ENCODE measurements at places on chromosomes 3 and 15.

DNA sequence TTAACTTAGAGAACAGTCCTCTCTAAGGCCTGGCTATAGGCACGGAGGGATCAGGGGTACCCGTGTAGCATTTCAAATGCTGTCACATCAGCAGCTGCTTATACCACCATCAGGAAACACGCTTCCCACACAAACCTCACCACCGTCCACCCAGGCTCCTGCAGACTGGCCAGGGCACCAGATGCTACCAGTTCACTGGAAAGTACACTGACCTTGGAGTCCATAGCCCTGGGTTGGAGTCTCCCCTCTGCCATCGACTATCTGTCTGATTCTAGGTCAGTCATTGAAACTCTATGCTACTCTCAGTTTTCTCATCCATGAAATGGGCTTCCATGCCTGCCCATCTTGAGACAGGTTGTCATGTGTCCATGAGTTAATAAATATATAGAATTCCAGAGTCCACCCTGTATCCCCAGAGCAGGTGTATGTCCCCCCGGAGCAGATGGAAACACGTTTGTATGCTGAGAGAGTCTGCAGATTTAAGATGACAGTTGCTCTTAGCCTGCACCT lies 156.0 kb upstream of the SMAD3 start:
- DNase-seq: no peak

DNA sequence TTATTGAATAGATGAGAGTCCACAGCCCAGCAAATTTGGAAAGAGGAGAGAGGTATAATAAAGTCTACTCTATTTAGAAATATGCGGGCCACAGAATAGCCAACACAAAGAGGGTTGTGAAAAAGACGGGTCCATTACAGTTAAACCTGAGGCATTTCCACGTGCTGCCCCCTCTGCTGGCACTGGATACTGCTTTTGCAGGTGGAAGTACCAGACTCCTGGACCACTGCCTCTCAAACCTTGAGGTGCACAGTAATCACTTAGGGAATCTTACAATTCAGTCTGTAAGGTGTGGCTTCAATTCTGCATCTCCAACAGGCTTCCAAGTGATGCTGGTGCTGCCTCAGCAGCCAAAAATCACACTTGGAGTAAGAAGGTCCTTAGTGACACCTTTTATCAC lies 3.0 kb upstream of the TFDP2 start:
- DNase-seq: no peak

- no peak for DNase-seq
Observed at GRCh38 chr15:38461066-38461833, 7.3 kb downstream of the FAM98B start.

- DNase-seq: no peak
Observed at GRCh38 chr3:52395503-52395865, 49.4 kb downstream of the SEMA3G start.

DNA sequence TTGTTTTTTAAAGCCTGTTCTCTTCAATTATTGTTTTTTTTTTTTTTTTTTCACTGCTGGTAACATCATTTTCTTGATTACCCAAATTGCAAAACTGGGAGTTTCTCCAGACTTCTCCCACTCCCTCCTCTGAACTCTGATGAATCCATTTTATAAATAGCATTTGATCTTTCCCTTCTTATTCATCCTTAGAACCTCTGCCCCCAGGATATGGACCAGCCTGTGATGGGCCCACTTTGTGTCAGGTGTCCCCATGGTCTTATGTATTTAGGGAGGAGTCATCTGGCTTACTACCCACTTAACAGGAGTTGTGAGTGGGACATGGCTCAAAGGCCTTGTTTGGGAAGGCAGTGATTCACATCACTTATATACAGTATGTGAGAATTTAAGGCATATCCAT lies 57.7 kb downstream of the REC114 start:
- DNase-seq: no peak

- DNase-seq: no peak
Observed at GRCh38 chr3:188554404-188554803, 400.4 kb downstream of the LPP start.

DNA sequence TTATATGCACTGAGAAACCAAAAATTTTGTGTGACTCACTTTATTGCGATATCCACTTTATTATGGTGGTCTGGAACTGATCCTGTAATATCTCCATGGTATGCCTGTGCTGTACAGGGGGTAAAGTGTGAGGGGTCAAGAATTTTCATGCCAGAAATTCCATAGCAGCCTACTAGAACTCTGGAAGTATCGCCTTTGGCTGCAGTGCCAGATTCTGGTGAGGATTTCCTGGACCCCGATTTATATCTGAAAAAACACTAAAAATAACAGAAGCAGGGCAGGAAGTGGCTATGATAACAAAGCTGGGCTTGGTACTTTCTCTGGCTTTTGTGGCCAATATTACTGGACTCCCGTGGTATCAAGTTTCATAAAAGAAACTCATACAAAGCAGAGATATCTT lies 36.4 kb downstream of the CCDC80 start:
- no peak for DNase-seq

- DNase-seq: no peak
Observed at GRCh38 chr3:177474652-177475355, 277.5 kb upstream of the TBL1XR1 start.

GRCh38 chr15:89338036-89338435 lies 3.4 kb upstream of the POLG start:
- no peak for DNase-seq

GRCh38 chr3:58667704-58668103 lies 1.1 kb upstream of the FAM3D start:
- DNase-seq: no peak

- no peak for DNase-seq
Observed at GRCh38 chr3:23704298-23704697, 101.5 kb upstream of the UBE2E1 start.

GRCh38 chr3:180036092-180036670 lies 556 bp downstream of the PEX5L start:
- no peak for DNase-seq

- no peak for DNase-seq
Observed at GRCh38 chr3:133757701-133758567, 11.7 kb downstream of the TF start.

DNA sequence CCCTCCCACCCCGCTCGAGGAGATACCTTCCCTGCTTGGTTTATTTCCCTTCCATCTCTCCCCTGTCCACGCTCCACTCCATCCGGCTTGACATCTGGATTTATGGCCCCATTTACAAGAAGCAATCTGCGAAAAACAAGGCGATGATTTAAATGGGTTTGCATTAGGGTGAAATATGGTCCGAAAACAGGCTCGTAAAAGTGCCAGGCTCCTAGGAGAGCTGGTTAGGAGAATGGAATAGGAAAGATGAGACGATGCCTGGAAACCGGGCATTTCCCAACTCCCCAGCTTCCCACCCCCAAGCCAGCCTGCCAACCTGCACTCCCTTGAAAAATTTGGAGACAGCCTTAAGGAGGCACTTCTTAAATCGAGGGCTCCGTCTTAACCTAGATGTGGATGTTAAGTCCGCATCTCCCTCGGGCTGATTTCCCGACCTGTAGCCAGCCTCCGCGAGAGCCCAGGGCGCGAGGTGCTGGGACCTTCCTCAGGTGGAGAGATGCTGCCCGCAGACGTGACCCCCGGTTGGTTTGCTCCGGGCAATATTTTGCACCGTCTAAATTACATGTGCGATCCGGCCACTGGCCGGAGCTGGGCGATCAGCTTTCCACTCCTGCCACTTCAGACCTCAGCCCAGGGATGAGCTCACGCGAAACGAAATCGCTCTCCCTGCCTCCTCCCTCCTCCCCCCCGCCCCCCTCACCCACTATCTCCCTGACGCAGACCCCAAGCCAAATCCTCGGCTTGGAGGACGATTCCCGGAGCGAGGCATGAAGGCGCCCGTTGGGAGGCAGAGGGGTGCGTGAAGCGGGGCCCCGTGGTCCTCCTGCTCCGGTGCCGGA lies 1.3 kb downstream of the GRM7 start:
- DNase-seq: no peak

DNA sequence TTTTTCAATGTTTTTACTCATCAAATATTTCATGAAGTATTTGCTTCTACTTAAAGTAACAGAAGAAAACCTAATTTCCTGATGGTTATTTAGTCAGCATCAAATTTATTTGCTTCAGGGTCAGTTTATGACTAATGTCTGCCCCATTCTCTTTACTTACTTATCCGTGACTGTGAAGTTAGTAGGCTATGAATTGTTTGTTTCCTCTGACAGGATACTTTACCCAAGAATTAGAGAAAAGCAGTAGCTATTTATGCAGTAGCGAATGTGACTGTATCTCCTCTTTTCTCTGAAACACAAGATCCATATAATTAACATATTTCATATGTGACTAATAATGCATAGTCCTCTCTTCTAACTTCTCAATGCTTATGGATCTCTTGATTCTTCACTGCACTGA lies 329.9 kb upstream of the ROBO1 start:
- no peak for DNase-seq

All from effector memory CD8-positive, alpha-beta T cell (primary cell).